Activated CD4-positive, alpha-beta T cell treated with anti-CD3 and anti-CD28 coated beads, Interleukin-2, amount 10 ng/mL, durations not matched to agents 7 days and 5 days (primary cell): ENCODE measurements at places on chromosomes 5 and 9. TPM values are rescaled to one million over a fixed set of nuclear protein-coding genes. Genes with fewer than 3 reads are reported as not detected.

Gene MEIKIN
- not detected for total RNA-seq

Gene C9
- total RNA-seq, result not detected

Gene MAT2B
- 91.4 TPM for total RNA-seq

DNA sequence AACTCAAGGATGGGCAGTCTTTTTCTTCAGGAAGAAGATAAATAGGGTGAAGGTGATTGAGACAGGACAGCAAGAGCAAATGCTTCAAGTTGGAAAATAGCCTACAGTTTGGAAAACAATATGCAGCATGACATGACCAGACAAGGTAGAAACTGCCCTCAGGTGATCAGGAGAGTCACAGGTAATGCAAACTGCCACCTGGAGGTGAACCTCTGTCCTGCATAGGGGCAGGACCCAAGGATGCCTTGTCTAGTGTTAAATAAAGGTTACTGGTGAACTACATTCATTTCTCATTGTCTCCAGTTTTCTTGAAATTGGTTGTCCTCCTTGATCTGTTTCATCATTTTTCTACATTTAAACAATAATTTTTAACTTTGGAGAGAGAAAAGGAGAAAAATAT lies 232.1 kb downstream of the SEMA5A start:
- DNase-seq, result no peak

GRCh38 chr9:136685790-136686533 lies 1.3 kb downstream of the AGPAT2 start:
- DNase-seq, result no peak

DNA sequence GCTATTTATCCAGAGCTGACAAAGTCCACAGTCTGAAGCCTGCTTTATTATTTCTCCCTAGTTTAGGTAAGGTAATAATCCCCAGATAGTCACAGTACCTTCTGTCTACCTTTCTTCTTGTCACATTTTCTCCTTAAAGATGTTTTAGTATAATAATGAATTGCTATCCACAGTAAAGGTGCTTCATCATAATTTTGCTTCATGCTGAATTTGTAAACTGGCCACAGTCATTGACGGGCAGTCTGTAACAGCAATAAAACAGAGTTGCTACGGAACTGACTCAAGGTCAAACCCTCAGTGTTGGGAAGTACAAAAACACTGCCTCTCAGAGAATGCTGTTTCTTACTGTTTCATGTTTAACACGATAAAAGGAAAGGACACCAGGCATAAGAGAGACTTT lies 195.7 kb downstream of the ZNF608 start:
- no peak for DNase-seq
